Stimulated activated CD4-positive, alpha-beta T cell treated with anti-CD3 and anti-CD28 coated beads, Interleukin-1b, Interleukin-23, amount 100 ng/mL, for 1 hour (primary cell): ENCODE measurements at places on chromosomes 1 and 21.

- DNase-seq, result no peak
Observed at GRCh38 chr1:183871142-183871541, 66.2 kb downstream of the RGL1 start.

GRCh38 chr1:43372172-43372571 is 4.4 kb upstream of the ELOVL1 start:
- no peak for DNase-seq

GRCh38 chr1:230375780-230376179 is 50.4 kb downstream of the PGBD5 start:
- no peak for DNase-seq

GRCh38 chr1:46812065-46812963 is 13.5 kb downstream of the CYP4B1 start:
- no peak for DNase-seq

DNA sequence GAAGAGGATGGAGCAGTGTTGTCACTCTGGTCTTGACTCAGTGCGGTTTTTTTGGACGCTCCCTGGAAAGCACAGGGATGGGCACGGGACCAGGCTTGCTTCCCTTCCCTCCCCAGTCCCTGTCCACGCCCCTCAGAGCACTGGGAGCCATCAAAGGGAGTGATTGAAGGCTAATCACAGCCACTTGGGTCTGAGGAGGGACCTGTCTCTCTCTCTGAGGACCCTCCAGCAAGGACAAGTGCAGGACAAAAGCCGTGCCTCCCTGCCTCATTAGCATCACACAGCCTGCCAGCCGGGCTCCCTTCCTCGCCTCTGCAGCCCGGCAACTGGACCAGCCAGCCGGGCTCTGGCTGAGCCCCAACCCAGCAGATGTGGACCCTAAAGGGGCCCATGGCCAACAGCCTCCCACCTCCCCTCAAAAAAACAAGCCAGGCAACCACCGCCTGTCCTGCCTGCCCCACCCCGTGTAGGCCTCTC is 18.6 kb upstream of the PDZK1IP1 start:
- DNase-seq, result no peak
